ENCODE measurements at places on chromosomes 3 and 15.

GRCh38 chr3:147113293-147114044 is 292.9 kb downstream of the ZIC4 start:
- DNase-seq = no peak

DNA sequence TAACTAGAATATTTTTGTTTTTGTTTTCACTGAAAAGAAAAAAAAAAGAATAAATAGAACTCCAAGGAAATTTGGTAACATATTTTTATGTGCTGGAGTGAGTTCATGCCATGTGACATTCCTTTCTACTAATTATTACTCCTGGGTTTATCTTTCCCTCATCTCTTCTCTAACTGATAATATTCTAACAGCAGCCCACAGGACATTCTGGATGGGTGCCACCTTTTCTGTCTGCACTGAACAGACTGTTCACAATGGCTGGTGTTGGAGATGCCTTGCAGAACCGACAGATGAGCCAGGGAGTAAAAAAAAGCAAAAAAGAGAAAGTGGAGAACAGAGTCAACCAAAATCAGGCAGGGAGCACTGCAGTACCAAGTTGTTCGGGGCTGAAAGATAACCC is 151.3 kb downstream of the OR4M2 start:
- no peak for DNase-seq

GRCh38 chr3:43503067-43503728 is 118.6 kb downstream of the ANO10 start:
- DNase-seq = no peak

DNA sequence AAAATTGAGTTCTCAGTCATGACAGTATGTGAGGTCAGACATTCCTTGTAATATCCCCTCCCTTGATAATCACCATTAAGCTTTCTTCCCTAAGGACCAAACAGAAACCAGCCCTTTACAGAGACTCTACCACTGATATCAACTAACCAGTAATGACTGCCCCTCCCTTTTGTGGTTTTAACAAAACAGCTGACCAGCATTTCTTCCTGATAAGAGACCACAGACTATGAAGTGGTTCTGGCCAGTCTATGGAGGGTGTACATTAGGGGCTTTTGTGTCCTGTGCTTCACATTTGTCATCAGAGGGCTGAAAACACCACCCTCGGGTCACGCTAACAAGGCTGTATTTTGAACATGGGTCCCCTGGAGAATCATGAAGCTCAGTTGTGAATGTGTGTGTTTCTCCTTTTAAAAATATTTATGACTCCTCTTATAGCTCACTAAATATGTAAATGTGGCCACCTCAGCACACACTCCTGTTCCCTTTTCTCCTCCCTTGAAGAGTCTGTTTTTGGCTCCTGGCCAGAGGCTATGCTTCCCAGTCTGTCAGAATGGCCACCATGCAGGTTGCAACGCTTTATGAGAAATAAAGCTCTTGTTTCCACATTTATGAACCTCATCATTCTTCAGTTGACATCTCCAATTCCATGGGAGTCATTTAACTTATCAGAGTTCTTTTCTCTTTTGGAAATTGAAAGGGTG is 239.3 kb downstream of the CPNE4 start:
- DNase-seq = no peak

- DNase-seq = no peak
These were observed 54.9 kb downstream of the EPHB3 start for GRCh38 chr3:184616436-184616835.

GRCh38 chr3:106184540-106185457 is 316.0 kb upstream of the CBLB start:
- peak; percentile 22 for DNase-seq

DNA sequence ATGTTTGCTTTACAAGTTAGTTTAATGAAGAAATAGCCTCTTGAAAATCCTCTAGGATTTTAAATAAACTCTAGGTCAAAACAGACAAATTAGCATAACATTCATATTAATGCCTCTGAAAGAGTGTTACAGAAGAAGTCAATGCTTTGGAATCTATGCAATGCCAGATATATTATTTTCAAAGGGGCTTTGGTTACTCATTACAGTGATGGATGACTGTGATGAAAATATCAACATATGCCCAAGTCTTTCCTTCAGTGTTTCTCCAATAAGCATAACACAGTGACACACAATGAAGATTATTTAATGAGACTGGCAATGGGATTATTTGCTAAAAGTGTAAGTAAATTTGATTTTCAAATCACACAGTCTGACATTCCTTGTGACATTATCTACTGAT is 1247.2 kb downstream of the ROBO2 start:
- no peak for DNase-seq

DNA sequence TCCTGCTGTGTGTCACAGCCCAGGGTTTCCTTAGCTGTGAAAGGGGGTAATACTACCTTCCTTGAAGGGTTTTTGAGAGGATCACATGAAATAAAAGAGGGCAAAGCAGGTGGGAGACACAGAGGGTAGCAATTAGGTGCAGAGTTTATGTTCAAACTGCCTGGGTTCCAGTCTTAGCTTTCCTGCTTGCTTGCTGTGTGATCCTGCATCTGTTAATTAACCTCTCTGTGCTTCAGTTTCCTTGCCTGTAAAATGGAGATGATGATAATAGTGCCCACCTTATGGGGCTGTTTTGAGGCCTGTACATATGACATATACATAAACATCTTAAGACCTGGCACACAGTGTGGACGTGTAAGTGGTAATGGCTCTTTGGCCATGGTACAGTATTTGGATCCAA is 35.0 kb downstream of the SPSB4 start:
- no peak for DNase-seq

DNA sequence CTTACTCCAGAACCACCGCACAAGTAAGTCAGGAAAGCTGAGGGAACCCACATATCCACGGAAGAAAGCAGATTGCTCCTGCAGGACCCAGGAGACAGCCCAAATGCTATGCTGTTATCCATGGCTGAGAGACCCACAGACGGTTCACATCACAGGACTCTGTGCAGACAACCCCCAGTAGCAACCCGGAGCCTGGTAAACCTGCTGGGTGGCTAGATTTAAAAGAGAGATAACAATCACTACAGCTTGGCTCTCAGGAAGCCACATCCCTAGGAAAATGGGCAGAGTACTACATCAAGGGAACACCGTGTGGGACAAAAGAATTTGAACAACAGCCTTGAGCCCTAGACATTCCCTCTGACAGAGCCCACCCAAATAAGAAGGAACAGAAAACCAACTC is 13.8 kb upstream of the TRIM42 start:
- no peak for DNase-seq

DNA sequence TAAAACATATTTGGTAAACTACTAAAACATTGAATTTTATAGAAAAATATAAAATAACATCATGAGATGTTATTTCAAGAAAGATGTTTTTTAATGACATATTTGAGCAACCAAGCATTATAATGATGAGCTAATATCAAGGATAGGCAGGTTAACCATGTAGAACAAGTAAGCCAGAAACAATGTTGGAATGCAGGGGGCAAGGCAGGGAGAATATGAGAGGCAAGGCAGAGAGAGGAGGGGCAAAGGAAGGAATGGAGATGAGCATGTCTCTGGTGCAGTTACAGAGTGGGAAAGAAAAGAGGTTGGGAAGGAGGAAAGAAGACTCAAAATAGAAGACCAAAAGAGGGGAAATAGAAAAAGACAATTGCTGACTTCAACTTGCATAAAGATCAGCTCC is 390.4 kb downstream of the MCTP2 start:
- no peak for DNase-seq

GRCh38 chr3:159322322-159322939 is 520.6 kb downstream of the MFSD1 start:
- DNase-seq = no peak

DNA sequence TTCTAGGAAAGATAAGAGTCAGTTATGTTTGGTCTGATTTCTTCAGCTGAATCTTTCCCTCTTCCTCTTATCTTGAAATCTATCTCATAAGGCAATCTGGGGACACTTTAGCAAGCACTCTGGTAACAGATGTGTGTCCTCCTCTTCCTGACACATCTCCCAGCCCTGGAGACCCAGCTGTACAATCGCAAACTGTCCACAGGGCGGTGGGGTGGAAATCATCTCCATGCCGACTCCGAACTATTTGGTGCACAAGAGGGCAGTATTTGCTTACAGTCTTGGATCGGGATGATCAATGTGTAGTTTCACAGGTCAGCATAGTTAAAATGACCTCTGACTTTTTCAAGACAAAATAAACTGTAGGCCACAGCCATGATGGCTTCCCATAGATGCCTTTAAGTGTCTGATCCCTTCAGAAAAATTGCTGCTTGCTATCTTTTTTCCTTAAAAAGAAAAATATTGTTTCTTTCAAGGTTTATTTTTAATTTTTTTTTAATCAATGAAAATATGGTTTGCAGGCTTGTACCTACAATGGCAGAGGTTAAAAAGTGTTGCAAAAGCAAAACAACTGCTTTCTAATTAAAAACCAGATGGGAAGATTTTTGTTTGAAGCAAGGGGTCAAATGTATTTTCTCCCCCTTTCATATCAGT is 17.7 kb downstream of the EEFSEC start:
- peak; percentile 16 for DNase-seq

GRCh38 chr3:133191818-133192217 is 153.6 kb downstream of the TMEM108 start:
- DNase-seq = no peak

- no peak for DNase-seq
These were observed 490.8 kb downstream of the IGSF11 start for GRCh38 chr3:118543832-118544231.

DNA sequence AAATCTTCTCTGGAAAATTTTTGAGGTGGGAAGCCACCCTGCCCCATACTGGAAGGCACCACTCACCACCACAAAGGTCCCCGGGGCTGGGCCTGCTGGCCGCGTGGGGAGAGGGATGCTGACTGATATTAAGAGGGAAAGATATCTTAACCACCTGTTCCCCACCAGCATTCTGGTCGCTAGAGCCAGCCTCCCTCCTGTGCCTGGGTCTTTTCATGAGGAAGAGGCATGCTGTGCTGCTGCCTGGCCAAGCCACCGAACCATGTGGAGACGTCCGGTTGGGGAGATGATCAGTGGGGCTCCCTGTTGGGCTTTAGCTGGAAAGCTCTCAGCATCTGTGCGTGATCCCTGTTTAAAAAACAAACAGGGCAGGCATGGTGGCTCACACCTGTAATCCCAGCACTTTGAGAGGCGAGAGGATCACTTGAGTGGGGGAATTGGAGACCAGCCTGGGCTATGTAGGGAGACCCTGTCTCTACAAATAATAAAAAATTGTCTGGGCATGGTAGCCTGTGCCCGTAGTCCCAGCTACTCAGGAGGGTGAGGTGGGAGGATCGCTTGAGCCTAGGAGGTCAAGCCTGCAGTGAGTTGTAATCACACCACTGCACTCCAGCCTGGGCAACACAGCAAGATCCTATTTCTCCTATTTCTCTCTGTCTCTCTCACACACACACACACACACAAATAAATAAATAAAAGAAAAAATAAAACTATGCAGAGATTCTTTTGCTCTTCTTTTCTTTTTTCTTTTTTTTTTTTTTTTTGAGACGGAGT is 1.0 kb downstream of the KLHL18 start:
- DNase-seq = no peak

GRCh38 chr15:91974321-91974720 is 120.8 kb downstream of the SLCO3A1 start:
- DNase-seq = no peak

- DNase-seq = peak; percentile 76
These were observed 109.3 kb downstream of the SHQ1 start for GRCh38 chr3:72738752-72739530.

GRCh38 chr15:48374472-48374871 is 43.2 kb downstream of the DUT start:
- DNase-seq = no peak

- no peak for DNase-seq
These were observed 12.2 kb downstream of the CPB1 start for GRCh38 chr3:148839805-148840204.

- no peak for DNase-seq
These were observed 37.4 kb downstream of the TXNRD3 start for GRCh38 chr3:126617571-126617970.

- DNase-seq = no peak
These were observed 17.3 kb downstream of the FGD5 start for GRCh38 chr3:14836049-14836468.

- DNase-seq = no peak
These were observed 979 bp upstream of the ZNF621 start for GRCh38 chr3:40523781-40524180.

GRCh38 chr3:38458796-38459498 is 5.3 kb downstream of the ACVR2B start:
- no peak for DNase-seq

GRCh38 chr3:37673401-37673800 is 188.3 kb upstream of the CTDSPL start:
- DNase-seq = no peak

DNA sequence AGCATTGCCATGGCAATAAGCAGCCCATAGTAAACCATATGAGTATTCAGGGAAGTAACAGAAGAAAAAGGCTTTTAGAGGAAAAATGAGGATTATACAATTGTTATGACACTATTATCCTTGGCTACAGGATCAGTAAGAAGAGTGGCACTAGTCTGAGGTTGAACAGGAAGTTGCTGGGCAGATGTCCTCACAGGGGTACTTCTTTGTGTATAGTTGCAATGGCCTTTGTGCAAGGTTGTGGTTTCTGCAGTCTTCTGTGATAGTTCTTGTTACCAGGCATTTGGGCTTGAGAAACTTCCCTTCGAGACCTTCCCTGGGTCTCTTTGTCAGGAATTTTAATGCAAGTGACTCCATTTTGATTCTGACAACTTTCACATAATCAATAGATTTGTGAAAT is 100.6 kb upstream of the ATP11B start:
- DNase-seq = no peak

- no peak for DNase-seq
These were observed 18.2 kb upstream of the HCN4 start for GRCh38 chr15:73386886-73387506.

- no peak for DNase-seq
These were observed 166.4 kb downstream of the ATG7 start for GRCh38 chr3:11438646-11439045.

- DNase-seq = no peak
These were observed 12.1 kb downstream of the GOLM2 start for GRCh38 chr15:44300572-44300971.

GRCh38 chr15:98953968-98954367 is 53.6 kb downstream of the PGPEP1L start:
- no peak for DNase-seq

- DNase-seq = no peak
These were observed 34.0 kb upstream of the ZPLD1 start for GRCh38 chr3:102400766-102401165.

GRCh38 chr15:66036859-66037258 is 167.6 kb downstream of the RAB11A start:
- DNase-seq = no peak

DNA sequence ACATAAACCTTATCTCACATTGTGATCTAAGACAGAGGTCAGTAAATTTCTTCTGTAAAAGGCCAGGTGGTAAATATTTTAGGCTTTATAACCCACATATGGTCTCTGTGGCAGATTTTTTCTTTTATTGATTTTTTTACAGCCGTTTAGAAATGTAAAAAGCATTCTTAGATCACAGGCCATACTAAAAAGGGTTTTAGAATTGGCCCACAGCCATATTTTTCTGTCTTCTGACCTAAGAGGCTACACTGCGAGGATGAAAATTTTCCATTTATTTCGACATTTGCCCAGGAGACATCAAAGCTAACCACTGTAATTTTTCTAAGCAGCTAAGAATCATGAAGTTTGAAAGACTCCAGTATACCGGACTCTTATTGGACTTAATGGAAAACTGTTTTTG is 377.2 kb upstream of the SGO1 start:
- no peak for DNase-seq

GRCh38 chr3:41209646-41210045 is 10.3 kb downstream of the CTNNB1 start:
- no peak for DNase-seq

GRCh38 chr3:123318374-123318773 is 116.6 kb downstream of the SEC22A start:
- DNase-seq = no peak

GRCh38 chr3:63814237-63814636 is 4.9 kb upstream of the C3orf49 start:
- no peak for DNase-seq

Data from CD4-positive, alpha-beta T cell treated with Interleukin-1 beta for 1 hour (primary cell).